ENCODE measurements at places on chromosomes 16 and 17.
A peak's percentile ranks its signal among the peaks of the same experiment; 100 is the strongest.

DNA sequence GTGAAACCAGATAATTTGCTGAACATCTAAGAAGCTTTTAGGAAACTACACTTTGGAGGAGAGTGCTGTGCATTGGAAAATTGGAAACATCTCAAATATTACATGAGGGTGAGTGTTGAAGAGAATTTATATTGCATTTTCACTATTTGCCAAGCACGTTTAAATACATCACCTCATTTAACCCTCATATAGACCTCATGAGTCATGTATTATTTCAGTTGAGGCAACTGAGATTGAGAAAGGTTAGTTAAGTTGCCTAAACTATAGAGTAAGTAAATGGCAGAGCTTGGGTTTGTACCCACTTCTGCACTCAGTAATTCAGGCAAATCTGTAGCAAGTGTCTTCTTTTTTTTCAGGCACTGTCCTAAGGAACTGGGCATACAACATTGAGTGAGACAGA is 3.7 kb upstream of the NLK start:
- peak; percentile 51 for DNase-seq

- peak; percentile 62 for DNase-seq
These were observed 8.9 kb downstream of the CALB2 start for GRCh38 chr16:71367241-71367976.

DNA sequence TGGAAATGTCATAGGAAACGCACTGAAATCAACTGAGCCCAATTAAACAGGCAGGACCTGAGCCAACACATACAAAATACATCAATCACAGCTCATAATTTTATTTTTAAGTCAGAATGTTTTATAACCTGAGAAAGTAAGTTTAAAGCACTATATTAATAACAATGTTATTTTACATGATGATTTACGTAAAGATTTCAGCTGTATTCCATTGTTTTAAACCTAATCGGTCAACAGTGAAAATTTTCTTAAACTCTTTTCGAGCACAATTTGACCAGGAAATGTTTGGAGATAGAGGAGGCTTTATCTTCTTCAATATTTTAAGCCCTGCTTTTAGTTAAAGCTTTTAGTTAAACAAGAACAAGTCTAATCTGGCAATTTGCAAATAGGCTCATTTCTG is 201.8 kb upstream of the TOX3 start:
- DNase-seq: no peak

- no peak for DNase-seq
These were observed 10.5 kb downstream of the LPO start for GRCh38 chr17:58248955-58249269.

- no peak for DNase-seq
These were observed 19.6 kb downstream of the ZFPM1 start for GRCh38 chr16:88472637-88473205.

- no peak for DNase-seq
These were observed 336.9 kb downstream of the SOX9 start for GRCh38 chr17:72457712-72458111.

GRCh38 chr16:72036098-72036497 is 18.2 kb upstream of the HP start:
- DNase-seq: no peak

DNA sequence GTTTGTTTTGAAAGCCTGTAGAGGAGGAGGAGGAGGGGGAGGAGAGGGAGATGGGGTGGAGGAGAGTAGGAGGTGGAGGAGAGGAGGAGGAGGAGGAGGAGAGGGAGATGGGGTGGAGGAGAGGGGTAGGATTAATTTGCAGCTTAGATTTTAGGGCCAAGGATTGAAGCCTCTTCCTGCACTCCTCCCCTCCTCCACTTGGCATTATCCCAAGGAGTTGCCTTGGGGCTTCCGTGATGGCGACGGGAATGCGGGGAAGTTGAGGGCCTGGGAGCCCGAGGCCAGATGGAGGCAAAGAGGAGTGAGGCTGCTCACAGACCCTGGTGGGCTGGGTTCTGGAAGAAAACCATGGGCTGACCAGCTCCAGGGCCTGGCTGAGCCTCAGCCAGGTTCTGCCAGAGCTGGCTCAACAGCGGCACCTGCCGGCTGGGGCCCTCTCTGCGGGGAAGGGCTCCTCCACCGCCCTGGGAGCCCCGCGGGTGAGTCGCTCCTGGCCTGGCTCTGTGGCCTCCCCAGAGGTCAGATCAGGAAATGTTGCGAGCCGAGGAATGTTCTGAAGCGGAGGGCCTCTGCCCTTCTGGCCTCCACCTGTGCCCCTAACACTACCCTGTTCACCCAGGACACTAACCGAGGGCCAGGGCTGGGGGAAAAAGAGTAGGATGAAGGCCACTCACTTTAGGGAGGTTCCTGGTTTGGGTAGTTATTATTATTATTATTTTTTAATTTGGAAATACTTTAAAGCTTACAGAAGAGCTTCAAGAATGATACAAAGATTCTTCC is 23.9 kb upstream of the FMNL1 start:
- DNase-seq: peak; percentile 95

DNA sequence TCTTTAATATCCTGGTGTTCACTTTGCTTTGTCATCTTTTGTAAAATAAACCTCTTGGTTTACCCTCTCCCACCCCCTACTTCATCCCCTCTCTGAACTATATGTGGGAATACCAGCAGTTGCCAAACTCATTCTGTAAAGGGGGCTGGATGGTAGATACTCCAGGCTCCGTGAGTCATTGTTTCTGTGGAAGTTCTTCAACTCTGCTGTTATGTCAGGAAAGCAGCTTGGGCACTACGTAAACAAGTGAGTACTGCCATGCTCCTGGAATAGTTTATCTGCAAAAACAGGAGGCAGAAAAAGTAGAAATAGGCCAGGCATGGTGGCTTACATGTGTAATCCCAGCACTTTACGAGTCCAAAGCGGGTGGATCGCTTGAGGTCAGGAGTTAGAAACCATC is 17.6 kb downstream of the MVP start:
- DNase-seq: no peak

DNA sequence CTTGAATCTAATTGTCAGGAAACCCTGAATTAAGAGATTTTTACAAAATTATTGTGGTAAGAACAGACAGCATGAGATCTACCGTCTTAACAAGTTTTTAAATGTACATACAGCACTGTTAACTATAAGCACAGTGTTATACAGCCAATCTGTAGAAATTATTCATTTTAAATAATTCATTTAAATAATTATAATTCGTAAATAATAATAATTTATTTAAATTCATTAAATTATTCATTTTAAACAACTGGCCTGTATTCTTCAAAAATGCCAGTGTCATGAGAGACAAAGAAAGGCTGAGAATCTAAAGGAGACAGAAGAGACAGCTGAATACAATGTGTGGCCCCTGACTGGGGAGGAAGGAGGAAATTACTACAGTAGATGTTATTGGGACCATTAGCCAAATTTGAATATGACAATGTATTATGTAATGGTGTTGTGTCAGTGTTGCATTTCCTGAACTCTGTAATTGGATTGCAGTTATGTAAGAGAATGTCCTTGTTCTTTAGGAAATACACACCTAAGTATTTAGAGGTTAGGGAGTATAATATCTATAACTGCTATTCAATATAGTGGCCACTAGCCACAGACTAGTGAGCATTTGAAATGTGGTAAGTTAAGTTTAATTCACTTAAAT is 2.3 kb downstream of the RSAD1 start:
- peak; percentile 49 for DNase-seq

DNA sequence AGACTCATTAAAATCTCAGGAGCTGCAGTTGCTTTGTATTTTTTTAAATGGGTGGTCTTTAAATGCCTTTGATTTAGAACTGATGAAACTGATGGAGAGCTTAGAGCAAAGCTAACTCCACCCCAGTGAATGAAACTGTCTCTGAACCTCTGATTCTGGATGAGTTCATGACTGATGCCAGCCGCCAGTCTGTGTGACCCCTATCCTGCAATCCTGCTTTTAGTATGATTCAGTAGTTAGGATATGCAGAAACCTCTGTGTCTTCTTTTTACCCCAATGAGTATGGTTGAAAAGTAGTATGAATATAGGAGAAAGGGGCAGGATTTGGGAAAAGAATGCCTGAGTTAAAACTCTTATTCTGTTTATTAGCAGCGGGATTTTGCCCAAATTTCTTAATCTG is 12.3 kb upstream of the SALL1 start:
- no peak for DNase-seq

- DNase-seq: no peak
These were observed 1.3 kb downstream of the CAVIN1 start for GRCh38 chr17:42421507-42422338.

GRCh38 chr17:8558144-8558543 is 72.4 kb downstream of the MYH10 start:
- no peak for DNase-seq

GRCh38 chr16:15054357-15055140 is 1.3 kb downstream of the NTAN1 start:
- DNase-seq: no peak

DNA sequence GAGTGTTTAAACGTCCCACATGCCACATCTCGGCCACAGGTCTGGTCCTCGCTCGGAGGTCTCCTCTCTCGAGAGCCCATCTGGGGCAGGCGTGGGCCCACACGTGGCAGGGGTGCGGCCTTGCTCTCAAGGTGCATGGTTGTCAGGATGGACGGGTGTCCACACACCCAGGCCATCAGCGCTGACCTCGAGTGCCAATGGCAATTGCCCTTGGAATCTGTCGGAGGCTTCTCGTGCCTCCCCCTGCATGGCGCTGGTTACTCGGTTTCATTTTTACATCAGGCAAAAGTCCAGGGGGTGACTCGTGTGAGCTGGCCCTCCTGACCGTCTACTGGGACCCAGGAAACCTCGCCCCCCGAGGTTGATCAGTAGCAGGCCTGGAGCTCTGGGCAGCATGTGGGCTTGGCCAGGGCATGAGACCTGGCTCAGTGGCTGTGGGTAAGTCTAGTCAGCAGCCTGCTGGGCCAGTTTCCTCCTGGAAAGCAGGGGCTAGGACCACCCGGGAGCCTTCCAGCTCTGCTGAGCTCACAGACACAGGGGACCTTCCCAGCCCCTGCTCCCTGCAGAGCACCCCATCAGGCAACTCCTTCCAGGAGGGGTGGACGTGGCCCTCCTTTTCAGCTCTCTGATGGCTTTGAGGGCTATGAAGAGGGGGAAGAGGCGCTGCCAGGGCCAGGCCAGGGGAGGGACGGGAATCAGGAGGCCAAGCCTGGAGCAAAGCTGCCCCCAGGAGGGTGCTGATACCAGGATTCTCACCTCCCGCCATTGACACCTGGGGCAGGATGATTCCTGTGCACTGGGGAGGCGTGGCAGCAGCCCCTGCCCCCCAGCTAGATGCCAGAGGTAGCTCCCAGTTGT is 3.7 kb upstream of the ZNF469 start:
- no peak for DNase-seq

Measured in suppressor macrophage (primary cell).